ENCODE measurements at places on chromosomes 4 and X. TPM values are rescaled to one million over a fixed set of nuclear protein-coding genes. Genes with fewer than 3 reads are reported as not detected.

NAA11 gene
- not detected for polyA plus RNA-seq

F8 gene
- 1.1 TPM for polyA plus RNA-seq

NEIL3 gene
- 0.61 TPM for polyA plus RNA-seq

TDO2 gene
- not detected for polyA plus RNA-seq

BST1 gene
- polyA plus RNA-seq: 2.0 TPM

XAGE1B gene
- polyA plus RNA-seq: not detected

SPANXB1 gene
- not detected for polyA plus RNA-seq

GABRE gene
- not detected for polyA plus RNA-seq

PNMA5 gene
- not detected for polyA plus RNA-seq

PLP1 gene
- not detected for polyA plus RNA-seq

UGT2A1 gene
- not detected for polyA plus RNA-seq

TKTL2 gene
- polyA plus RNA-seq: not detected

JAKMIP1 gene
- polyA plus RNA-seq: 6.5 TPM

OTC gene
- polyA plus RNA-seq: not detected

WDR45 gene
- 104 TPM for polyA plus RNA-seq

SEC31A gene
- 109 TPM for polyA plus RNA-seq

TNMD gene
- not detected for polyA plus RNA-seq

DMRTC1B gene
- not detected for polyA plus RNA-seq

TMPRSS11D gene
- polyA plus RNA-seq: not detected

PRICKLE3 gene
- not detected for polyA plus RNA-seq

FATE1 gene
- not detected for polyA plus RNA-seq

OPHN1 gene
- polyA plus RNA-seq: 0.49 TPM

GPR82 gene
- 7.2 TPM for polyA plus RNA-seq

CFAP299 gene
- not detected for polyA plus RNA-seq

UGT2B15 gene
- not detected for polyA plus RNA-seq

KLHL4 gene
- polyA plus RNA-seq: 0.51 TPM

SRPX2 gene
- not detected for polyA plus RNA-seq

DCLK2 gene
- polyA plus RNA-seq: not detected

RTL9 gene
- polyA plus RNA-seq: not detected

PHEX gene
- polyA plus RNA-seq: not detected

FAM149A gene
- not detected for polyA plus RNA-seq

HTN1 gene
- not detected for polyA plus RNA-seq

BMP3 gene
- not detected for polyA plus RNA-seq

TMEM31 gene
- not detected for polyA plus RNA-seq

IL1RAPL2 gene
- polyA plus RNA-seq: not detected

NLGN4X gene
- polyA plus RNA-seq: not detected

CENPVL3 gene
- polyA plus RNA-seq: not detected

SMIM31 gene
- polyA plus RNA-seq: not detected

FGB gene
- polyA plus RNA-seq: not detected
